ENCODE measurements at places on chromosomes 1 and 21.

DNA sequence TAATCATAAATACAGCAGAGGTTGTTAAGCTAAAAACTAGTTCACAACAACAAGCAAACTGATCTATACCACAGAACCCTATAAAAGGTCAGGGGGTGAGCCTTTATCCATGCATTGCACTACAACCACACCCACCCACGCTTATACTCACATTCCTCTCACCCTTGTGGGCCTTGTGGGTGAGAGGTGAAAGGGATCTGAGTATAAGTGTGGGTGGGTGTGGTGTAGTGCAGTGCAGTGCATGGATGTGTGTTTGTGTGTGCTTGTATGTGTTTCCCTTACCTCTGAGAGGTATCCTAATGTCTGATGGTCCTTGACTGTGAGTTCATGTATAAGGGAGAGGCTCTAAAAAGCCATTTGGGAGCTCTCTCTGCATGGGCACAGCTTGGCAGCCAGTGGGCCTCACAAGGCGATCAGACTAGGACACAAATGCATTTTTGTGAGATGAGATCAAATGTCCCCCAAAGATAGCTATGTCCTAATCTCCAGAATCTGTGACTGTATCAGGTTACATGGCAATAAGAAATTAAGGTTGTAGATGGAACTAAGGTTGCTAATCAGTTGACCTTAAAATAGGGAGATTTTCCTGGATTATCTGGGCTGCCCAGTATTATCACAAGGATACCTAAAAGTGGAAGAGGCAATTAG lies 95.5 kb upstream of the DPT start:
- DNase-seq: no peak

DNA sequence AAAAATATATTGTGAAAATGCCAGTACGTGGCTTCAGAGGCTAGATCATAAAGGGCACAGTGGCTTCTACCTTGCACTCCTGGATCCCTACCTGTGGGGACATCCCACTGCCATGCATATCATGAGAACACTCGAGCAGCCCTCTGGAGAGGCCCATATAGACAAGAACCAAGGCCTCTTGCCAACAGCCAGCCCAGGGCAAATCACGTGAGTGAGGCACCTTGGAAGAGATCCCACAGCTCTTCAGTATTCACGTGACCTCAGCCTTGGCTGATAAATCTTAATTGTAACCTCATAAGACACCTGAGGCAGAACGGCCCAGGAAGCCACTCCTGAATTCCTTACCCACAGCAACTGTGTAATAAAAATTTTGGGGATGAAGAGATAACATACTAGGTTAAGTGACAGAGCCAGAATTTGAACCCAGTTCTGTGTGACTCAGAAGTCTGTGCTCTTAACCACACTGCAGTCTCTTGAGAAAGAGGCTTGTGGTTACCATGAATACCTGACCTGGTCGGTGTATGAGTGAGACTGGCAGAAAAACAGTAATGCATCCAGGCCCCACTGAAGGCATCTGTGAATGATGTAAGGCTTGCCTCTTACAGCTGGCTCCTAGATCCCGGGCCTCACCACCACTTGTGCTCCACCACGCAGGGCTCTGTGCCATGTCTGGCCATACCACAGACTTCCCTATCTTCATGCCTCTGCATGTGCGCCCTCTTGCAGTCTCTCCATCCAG lies 6.9 kb upstream of the A3GALT2 start:
- DNase-seq: peak; percentile 25

DNA sequence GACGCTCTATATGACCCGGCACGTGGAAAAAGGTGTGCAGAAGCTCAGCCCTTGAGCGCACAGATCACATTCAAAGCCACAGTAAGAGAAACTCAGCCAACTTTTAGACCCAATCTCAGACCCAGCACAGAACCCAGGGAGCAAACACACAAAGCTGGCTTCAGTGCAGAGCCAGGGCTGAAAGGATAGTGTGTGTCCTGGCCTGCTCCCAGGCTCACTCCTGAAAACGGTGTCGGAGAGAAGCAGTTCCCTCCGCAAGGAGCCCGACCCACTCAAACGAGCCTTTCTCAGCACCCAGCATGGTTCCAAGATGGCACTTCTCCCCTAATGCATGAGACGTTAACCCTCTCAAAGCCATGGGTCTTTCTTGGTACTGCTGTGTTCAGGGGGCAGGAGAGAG lies 39.6 kb downstream of the CASZ1 start:
- no peak for DNase-seq

DNA sequence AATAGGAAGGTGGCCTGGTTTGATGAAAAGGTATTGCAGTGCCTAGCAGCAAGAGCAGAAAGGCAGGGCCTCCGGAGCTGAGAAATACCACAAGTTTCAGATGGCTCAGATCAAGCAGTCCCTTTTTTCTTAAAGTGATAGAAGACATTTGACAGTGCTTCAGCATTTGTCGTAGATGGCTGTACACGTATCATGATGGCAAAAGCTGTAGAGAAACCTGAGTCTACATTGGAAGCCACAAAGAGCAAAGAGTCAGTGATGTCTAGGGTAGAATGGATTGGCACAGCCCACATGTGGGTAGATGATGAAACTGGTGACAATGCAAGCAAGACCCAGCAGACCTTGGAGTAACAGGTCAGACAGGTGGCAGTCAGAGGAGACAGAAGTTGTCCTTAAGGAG lies 101.3 kb upstream of the ARTN start:
- no peak for DNase-seq

GRCh38 chr1:100320311-100321099 lies 31.8 kb upstream of the CDC14A start:
- no peak for DNase-seq

DNA sequence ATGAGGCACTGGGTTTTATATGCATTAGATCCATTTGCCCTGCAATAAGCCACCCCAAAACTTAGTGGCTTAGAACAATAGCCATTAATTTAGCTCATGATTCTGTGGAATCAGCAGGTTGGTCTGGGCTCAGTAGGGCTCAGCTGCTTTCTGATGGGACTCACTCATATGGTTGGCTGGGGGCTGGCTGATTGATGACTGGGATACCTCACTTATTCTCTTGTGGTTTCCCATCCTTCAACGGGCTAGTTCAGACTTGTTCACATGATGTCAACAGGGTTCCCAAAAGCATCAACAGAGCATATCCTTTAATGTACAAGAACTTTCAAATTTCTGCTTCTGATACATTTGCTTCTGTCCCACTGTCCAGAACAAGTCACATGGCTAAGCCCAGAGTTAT lies 43.2 kb downstream of the DNM3 start:
- DNase-seq: no peak

- no peak for DNase-seq
These were observed 5.5 kb upstream of the MMP23B start for GRCh38 chr1:1626207-1627141.

GRCh38 chr1:16147156-16147926 lies 8.5 kb downstream of the EPHA2 start:
- DNase-seq: no peak

DNA sequence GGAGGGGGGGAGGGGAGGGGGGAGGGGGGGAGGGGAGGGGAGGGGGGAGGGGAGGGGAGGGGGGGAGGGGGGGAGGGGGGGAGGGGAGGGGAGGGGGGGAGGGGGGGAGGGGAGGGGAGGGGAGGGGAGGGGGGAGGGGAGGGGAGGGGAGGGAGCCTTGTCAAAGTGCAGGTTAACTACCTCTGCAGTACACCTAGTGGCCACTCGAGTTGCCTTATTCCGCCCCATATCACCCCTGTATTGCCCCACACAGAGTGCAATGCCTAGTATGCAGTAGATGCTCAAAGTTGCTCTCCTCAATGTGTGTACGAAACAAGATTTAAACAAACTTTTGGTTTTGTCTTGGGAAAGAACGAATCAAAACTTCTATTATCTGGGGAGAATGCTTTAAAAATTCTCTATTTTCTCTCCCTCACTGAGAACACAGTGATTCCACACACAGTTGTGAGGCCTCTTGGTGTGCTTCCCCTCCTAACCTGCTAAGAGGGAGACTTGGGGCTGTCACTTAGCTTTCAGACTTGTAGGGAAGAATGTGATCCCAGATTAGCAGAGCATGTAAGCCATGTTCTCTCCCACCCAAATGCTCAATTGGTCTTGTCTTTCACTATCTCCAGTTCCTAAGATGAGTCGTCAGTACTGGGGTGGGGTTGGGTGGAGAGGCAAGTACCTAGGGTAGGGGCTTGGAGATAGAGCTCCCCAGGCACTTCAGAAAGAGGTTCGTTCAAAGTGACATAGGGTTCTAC lies 79.7 kb upstream of the MAP10 start:
- no peak for DNase-seq

DNA sequence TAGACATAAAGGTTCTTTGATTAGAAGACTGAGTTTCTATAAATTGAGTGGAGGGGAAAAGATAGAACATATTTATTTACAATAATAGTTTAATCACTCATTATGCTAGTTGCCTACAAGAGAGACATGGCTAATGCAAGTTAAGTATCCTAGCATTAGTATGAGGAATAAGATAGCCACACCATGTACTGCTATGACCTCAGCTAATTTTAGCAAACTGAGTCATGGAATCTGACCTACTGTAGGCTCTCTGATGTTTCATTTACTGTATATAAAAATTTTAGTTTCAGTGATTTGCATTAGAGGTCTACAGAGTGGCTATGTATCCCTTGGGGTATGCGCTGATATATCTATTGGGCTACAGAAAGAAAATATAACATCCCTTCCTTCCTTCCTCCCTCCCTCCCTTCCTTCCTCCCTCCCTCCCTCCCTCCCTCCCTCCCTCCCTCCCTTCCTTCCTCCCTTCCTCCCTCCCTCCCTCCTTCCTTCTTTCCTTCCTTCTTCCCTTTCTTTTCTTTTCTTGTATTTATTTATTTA lies 5.8 kb downstream of the AGL start:
- DNase-seq: no peak

- DNase-seq: no peak
These were observed 9.9 kb downstream of the MYOM3 start for GRCh38 chr1:24101796-24102586.

GRCh38 chr1:24939040-24939674 lies 9.1 kb upstream of the RUNX3 start:
- DNase-seq: peak; percentile 58

- no peak for DNase-seq
These were observed 31.5 kb upstream of the C1orf198 start for GRCh38 chr1:230899841-230900251.

- no peak for DNase-seq
These were observed 184.9 kb downstream of the URB2 start for GRCh38 chr1:229810961-229811360.

DNA sequence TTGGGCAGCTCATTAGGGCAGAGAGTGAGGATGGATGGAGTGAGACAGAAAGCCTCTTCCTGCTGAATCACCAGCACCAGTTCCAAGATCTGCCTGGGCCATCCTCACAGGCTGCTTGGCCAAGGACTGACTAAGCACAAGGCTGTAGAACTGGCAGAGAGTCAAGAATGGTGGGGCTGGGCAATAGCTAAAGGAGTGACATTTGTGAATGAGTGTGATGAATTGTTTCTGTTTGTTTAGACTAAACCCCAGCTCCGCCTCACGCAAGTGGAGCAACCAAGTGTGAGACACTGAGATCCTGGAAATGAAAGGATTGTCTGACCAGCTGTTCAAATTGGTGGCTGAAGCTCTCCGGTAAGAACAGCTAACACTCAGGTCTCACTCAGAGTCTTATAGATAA lies 38.6 kb downstream of the BRINP2 start:
- DNase-seq: peak; percentile 93

DNA sequence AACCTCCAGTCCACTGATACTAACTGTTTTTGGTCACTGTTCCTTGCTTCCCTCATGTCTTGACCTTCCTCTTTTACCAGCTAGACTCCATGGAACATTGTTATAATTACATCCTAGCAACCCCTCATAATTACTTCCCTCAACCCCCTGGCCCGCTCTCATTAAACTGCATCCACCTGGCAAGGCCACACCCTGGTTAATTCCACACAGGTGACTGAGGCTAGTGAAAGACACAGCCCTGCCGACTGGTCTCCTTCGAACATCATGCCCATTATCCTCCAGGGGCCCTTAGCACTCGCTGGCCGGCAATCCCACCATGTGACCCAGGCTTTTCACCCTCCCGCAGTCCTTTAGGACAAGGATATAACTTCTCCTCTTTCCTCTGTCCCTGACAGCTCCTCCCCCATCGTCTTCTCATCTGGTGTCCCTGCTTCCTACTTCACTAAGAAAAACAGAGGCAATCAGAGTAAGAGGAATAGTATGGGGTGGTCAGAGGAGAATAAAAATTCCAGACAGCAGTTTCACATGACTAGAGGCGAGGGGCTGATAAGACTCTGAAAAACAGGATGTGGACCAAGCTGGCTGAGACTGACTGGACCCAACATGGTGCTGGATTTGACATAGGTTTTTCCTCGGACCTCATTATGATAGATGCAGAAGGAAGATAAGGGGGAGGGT lies 8.8 kb upstream of the TENT5B start:
- no peak for DNase-seq

- no peak for DNase-seq
These were observed 28.5 kb downstream of the SKI start for GRCh38 chr1:2256435-2257244.

All from NCI-H345 (cell line).